Occipital lobe (tissue), 3 donors: ENCODE measurements at places on chromosomes 3 and 15. TPM values are rescaled to one million over a fixed set of nuclear protein-coding genes. Genes with fewer than 3 reads are reported as not detected.

GRCh38 chr3:79729096-79729495 is 38.7 kb downstream of the ROBO1 start:
- no peak for DNase-seq

The AP3B2 gene
- total RNA-seq: 52.9 TPM

DNA sequence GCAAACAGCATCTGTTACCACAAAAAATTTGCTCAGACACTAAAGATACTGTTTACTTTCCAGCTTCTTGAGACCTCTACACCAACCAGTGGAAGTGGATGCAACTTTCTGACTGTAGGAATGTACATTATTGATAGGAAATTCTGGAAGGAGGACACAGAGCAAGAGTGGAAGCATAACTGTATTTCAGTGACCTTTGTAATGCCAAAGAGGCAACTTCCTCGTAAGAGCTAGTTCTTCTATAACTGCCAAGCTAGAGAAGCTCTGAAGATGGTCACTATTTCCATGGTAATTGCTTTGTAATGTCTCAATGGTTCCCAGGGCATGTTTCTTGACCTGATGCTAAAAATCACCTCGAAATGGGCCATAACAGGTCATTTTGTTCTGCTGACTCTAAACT is 96.3 kb upstream of the SLC2A2 start:
- DNase-seq: no peak

- no peak for DNase-seq
Measured at GRCh38 chr3:171481011-171481410, 20.8 kb upstream of the TNIK start.

The C3orf38 gene
- total RNA-seq: 66.6 TPM

GRCh38 chr3:20669184-20669583 is 483.2 kb upstream of the SGO1 start:
- no peak for DNase-seq

DNA sequence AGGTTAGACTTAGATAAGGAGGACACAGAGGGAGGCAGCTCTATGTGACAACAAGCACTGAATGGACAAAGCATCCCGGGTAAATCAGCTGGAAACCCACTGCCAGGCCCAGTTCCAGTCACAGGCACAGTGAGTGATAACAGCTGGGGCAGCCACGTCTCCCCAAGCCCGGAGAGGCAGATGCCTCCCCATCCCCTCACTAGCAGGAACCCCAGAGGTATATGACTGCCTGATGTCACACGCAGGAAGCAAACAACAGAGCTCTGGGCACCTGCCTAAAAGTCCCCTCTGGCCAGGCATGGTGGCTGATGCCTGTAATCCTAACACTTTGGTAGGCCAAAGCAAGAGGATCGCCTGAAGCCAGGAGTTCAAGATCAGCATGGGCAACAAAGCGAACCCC is 18.2 kb downstream of the C15orf62 start:
- no peak for DNase-seq

The MKRN2OS gene
- total RNA-seq: not detected

DNA sequence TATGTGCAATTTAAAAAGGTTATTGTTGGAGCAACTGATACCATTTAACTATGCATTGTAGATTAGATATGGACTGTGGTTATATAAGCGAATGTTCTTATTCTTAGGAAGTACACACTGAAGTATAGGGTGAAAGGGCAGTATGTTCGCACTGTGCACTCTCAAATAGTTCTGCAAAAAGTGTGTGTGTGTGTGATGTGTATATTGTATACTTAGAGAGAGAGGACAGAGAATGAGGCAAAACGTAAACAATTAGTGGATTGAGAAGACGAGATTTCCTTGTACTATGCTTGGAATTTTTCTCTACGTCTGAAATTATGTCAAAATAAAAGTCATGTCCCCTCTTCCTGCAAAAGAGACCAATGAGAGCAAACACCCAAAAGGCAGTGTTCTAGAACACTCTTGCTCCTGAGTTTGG is 30.4 kb downstream of the LSM3 start:
- no peak for DNase-seq

DNA sequence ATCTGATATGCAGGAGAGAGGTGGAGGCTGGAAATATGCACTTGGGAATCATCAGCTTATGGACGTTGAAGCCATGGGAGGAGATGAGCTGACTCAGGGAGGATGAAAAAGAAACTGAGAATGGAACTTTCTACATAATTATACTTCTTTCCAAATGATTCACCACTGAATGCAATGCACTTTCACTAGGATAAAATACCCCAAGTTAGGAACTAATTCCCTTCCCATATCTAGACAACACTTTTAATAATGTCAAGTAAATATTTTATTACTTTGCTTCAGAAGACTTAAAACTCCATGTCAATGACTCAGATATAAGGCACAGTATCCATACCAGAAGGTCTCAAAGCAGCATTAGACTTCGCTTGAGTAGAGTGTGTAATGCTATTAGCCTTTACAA is 24.2 kb downstream of the NPTN start:
- DNase-seq: no peak

DNA sequence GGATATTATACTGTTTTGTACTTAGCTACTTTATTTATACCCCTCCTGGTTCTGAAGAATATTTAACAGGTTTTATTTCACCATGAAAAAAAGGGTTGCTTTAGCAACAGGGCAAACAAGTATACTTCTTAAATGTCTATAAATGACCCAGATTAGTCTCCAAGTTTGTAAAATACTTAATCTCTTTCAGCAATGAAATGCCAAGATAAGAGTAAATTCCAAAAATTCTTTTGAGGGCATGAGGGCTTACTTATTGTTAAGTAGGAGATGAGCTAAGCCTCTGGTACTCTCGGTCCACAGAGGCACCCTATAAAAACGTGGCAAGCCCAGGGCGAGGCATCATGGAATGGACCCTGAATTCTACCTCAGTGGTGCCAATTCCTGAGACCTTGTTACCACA is 264.8 kb upstream of the NSMCE3 start:
- no peak for DNase-seq

GRCh38 chr3:172036541-172037215 is 2.7 kb upstream of the FNDC3B start:
- no peak for DNase-seq

The ZNF660 gene
- 14.3 TPM for total RNA-seq

The RASGRP1 gene
- 20.4 TPM for total RNA-seq

DNA sequence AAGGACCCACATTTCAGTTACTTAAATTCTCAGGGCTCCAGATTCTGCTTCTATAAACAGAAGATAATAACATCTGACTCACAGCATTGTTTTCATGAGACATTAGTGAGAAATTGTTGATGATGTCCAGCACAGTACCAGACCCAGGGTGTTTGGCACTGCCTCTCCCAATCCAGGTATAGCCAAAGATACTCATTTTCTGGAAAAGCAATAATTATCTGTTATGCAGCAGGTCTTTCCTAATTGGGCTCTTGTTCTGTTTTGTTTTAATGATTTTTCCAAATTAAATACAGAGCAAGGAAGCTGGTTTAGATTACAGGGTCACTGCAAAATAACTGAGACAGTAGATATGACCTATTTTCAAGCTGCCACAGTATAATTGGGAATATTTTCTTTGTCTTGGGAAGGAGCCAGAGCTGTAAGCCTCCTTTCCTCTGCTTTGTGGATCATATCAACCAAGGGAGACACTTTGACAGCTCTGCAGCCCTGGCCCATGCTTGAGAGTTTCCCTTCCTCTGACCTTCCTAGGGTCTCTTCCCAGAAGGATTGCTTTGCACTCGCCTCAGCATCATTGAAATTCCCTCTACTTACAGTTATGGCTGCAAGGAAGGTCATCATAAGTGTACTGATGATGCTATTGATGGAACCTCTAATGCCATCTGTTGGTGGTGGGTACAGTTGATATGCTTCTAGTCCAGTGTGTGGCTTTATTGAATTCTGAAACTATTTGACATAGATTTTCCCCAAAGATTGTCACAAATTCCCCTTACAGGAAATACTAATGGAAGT is 522.4 kb upstream of the ADAMTS9 start:
- DNase-seq: no peak

The SLC25A26 gene
- total RNA-seq: 39.0 TPM

DNA sequence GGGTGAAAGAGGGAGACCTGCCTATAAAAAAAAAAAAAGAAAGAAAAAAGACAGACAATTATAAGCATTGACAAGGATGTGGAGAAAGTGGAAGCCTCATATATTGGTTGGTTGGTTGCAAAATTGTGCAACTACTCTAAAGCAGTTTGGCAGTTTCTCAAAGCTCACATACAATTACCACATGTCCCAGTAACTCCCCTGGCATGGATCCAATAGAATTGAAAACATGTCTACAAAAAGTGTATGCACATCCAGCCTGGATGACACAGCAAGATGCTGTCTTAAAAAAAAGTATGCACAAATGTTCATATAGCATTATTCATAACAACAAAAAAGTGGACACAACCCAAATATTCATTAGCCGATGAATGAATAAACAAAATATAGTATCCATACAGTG is 19.5 kb downstream of the SETMAR start:
- no peak for DNase-seq

DNA sequence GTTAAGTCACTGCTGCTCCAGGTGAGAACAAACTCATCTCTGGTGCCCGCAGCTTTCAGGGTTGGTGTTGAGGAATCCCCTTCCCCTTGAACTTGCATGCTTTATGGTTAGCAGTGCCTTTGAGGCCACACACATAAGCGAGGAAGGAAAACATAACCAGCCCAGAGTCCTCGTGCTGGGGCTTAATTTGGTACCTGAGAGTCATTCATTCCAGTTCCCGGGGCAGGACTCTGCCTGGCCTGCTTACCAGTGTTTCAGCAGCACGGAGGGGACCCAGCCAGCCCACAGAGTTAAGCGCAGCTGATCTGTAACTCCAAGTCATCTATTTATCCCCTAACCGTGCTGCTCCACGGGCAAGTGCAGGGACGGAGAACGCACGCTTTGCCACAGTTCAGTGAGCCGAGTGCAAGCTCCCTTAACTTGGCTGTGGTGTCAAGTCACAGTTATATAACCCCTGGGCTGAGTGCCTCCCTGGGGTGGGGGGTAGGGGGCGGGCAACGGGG is 302.3 kb upstream of the ICE2 start:
- DNase-seq: no peak

DNA sequence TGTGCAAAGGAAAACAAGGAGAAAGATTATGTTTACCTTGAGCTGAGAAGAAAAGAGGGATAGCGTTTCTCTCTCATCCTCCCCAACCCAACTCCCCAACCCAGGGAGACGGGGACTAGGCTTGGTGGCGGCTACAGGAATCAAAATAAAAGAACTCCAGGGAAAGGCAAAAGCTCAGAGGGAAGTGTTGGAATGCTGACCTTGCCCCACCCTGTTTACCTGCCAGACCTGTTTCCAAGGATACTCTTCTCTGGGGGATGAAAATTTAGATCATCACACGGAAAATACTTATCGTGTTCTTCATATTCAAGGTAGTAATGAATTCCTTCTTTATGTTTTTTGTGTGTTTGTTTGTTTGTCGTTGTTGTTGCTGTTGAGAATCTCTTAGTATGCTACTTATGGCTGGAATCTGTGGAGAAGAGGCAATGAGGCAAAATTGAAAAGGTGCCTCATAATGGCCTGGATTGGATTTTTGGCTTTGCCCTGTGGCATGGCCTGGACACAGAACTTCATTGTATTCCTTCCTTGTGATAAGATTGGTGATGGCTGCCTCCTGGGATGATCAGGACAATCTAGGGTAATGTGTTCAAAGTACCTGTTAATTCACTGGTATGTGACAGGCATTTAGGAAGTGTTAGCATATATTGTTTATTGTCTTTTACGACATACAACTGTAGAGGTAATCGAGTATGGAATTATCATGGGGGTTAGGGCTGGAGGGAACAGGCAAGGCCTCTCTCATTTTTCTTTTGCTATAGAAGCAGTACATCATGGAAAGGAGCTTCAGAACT is 11.1 kb upstream of the TPRG1 start:
- DNase-seq: no peak

GRCh38 chr3:134563601-134564000 is 77.7 kb downstream of the CEP63 start:
- DNase-seq: no peak

The SMAD6 gene
- 1.9 TPM for total RNA-seq

DNA sequence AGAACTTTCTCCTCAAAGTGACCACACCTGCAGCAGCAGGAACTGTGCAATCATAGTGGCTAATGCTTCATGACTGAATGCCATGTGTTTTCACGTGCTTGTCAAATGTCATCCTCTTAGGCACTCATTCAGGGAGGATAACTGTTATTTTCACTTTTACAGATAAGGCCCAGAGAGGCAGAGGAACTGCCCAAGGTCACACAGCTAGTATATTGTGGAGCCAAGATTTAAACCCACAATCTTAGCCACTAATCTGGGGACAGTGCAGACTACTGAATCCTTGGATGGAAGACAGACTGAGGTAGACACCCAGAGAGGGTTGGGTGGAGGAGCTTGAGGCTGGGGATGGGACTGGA is 9.9 kb upstream of the CLK3 start:
- DNase-seq: no peak

DNA sequence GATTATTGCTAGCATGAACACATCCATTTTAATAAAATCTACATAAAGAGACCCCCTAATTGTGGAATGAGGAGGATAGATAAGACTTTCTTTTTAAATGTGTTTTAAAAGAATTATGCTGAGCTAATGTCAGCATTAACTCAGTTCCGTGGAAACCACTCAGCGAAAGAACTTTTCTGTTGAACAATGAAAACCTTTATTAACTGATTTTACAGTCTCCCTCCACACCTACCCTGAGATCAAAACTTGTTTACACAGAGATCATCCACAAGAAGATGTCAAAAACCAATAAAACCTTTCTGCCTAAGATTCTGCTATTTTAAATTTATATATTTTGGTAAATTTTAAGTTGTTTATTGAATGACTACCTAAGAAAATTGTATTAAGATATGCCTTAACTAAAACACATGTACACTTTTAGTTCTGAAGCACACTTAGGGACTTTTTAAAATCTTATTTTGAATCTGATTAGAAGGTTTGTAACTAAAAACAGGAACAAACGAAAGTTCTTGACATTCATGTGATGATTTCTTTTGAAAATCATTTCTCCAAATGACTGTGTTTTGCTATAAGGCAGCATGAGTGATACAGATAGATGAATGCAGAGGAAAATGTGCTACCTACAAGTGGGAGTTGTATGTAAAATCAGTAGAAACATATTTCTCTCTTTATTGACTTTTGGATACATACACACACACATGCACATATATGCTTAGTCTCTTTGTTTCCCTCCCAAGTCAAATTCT is 369.0 kb downstream of the UNC13C start:
- DNase-seq: no peak

DNA sequence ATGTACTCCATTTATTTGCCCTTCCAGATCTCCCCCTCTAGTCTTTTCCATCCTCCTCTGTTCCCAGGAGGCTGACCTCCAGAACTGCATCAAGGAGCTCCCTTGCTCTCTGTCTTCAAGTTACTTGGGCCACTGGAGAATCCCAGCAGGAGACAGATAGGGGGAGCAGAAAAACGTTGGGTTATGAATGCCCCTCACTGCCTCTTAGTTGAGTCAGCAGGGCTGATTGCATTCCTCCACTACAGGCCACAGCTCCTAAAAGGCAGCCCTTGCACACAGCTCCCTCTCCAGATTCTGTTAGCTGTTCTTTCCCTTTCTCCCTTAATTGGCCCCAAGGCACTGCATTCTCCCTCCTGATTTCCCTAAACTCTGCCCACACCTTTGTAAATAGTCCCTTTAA is 12.4 kb upstream of the CEP152 start:
- no peak for DNase-seq

The CHRNB4 gene
- 1.1 TPM for total RNA-seq

GRCh38 chr15:37931868-37932267 is 2.6 kb upstream of the TMCO5A start:
- DNase-seq: no peak
